Cerebellar nuclear complex (tissue), 1 donor: ENCODE measurements at places on chromosomes 5 and 9.

DNA sequence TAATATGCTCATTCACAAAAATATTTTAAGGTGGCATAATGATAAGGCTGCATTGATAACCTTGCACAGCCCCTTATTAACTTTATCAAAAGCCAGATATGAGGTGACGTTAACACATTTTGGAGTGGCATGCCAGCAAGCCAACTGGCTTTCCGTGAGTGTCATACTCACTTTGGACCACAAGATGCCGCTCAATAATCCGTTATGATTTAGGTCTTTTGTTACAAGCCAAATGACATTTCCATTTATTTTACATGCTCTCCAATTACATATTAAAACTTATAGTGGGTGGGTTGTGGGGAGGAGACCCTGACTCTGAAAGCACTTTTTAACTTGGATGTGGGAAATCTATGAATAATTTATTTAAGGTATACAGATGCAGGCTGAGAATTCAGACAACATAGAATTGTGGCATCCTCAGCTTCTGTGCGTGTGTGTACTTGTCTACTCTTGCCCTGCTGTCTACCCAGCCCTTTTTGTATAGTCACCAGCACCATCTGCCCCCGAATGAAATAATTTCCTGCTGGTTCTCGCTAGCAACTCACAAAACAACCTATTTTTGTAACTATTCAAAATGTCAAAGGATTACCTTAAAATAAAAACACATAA, 305.1 kb downstream of the PSAT1 start:
- no peak for DNase-seq

DNA sequence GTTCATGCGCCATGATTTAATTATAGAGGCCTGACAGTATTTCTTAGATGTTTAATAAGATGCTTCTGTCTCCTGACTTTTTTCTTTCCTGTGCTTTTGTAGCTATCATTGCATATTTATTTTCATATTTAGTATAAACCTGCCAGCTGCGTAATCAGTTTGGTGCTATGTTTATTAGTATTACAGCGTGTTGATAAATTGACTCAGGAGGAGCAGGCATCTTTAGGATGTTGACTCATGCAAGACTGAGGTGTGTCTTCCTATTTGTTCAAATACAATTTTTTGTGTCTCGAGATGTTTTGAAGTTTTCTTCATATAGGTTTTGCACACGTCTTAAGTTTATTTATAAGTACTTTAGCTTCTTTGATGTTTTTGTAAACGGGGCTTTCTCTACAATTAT, 35.9 kb upstream of the EXOC3 start:
- no peak for DNase-seq

GRCh38 chr9:84187090-84187489, 153.5 kb downstream of the SLC28A3 start:
- DNase-seq, result no peak

DNA sequence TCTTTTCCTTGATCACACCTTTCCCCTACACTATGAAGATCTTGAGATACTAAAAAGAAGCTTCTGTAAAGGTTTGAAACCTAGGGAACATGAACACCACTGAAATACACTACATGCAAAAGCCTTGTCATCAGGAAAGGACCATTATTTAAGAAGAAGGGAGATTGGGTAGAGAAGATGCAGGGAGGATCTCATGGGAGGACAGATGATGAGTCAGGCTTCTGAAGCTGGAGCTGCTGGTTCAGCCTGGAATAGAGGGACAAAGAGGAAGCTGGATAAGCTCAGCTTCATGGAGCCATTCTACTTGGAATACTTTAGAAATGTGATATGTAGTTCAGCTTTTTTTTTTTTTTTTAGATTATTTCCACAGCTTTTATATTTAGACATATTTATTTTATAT, 169.8 kb downstream of the MAN2A1 start:
- no peak for DNase-seq

DNA sequence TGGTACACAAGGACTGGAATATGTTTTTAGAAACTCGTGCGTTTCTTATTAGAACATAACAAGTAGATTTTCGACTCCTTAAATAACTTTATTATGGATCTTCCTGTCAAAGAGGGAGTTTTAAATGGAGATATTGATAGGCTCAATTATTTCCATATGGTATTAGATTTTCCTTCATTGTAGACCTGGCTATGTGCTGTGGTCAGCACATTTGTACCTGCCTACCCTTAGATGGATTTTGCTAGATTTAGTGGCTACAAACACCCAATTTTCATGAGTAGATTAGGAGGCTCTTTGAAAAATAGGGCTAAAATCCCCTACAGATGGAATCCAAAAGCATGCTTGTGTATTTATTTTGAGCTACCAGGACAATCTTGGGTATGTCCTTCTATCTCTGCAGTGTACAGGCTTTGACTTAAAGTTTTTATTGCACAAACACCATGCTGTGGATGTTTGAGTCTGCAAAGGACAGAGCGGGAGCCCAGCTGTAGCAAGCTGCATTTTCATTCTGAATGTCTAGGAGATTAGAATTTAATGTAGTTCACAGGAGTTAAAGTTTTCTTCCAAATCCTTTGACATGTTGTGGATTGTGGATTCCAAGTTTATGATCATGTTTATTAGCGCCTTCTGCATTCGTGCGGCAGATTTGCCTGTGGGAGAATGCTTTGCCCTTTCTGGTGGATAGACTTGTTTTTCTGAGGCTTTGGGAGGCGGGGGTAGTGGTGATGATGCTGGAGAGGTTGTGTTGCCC, 41.6 kb downstream of the GADD45G start:
- no peak for DNase-seq

DNA sequence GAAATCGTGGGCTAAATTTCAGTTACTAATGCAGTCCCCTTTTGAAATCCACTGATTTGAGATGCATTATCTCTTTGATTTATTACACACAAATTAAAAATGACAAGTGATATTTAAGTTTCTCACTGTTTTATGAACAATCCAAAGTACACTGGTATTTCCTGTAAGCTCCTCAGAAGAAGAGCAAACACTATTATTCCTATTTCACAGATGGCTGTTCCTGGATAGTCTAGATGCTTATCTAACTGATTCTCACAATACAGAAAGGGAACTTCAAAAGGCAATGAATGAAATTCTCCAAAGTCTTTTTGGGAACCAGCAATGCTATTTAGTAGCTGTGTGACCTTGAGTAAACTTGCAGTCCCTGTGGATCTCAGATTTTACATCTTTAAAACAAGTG, 404.7 kb upstream of the DAB2 start:
- DNase-seq, result no peak

DNA sequence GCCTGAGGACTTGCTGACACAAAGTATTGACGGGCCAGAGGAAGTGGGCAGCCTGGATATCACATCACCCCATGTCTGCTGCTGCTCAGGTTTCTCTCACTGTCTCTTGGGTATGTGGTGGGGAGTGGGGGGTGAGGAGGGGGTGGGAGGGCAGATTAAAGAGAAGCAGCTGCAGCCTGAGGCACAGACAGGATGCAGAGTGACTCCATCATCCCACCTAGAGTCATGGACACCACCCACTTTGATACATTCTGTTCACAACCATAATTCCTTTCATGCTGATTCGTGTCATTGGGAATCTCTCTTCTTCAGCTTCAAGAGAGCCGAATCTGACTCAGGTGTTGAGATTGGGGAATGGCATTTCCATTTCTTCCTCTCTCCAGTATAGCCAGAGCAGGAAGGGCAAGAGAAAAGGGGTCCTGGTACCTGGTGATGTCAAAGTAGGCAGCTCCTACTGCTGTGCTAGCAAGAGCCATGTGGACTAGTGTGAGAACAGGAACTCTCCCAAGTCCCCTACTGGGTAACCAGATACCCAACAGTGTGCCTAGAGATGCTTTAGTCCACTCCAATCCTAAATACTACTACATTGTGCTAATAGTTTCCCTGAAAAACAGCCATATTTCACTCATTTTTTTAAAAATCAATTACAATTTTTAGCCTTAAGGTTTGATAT, 22.4 kb downstream of the GRAMD2B start:
- DNase-seq, result no peak

DNA sequence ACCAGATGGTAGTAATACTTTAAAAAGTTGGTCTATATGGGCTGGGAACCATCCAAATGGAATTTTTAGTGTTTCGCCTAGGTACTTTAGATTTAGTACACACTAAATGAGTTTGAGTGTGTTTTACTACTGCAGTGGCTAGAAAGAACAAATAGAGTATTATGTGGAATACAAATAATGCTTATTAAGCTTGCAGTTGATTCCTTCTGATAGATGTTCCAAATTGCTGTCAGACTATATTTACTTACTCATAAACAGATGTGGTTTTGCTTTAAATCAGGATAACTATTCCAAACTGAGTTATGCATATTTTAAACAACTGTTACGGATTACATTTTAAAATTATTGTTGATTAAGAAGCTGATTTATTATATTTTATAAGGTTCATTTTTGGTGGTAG, 103.3 kb downstream of the ZSWIM6 start:
- DNase-seq, result no peak
